ENCODE measurements at places on chromosomes 6 and 20. TPM values are rescaled to one million over a fixed set of nuclear protein-coding genes. Genes with fewer than 3 reads are reported as not detected.
A peak's percentile ranks its signal among the peaks of the same experiment; 100 is the strongest.

GRCh38 chr20:52064931-52065330 lies 126.6 kb downstream of the ZFP64 start:
- DNase-seq: no peak

- no peak for DNase-seq
Measured at GRCh38 chr20:47612670-47613069, 111.0 kb downstream of the NCOA3 start.

GRCh38 chr20:20664795-20665589 lies 47.5 kb downstream of the RALGAPA2 start:
- no peak for DNase-seq

GRCh38 chr20:1108437-1108920 lies 9.9 kb upstream of the PSMF1 start:
- peak; percentile 46 for DNase-seq

- DNase-seq: no peak
Measured at GRCh38 chr6:98560841-98561240, 273.5 kb upstream of the POU3F2 start.

DNA sequence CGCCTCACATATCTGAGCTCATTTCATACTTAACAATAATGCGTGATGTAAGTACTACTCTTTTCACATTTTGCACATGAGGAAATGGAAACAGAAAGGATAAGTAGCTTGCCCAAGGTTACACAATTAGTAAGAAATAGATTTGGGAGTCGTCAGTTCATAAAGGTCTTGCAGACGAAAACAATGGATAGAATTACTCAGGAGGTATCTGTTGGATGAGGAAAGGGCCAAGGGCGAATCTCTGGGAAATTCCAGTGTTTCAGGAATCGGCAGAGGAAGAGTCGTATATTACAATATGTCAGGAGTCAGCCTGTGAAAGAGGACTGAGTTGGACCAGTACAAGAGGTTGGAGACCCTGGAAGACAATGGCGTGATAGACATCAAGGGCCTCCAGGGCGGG lies 12.8 kb upstream of the EDN1 start:
- no peak for DNase-seq

The TRAPPC3L gene
- total RNA-seq: not detected
